ENCODE measurements at places on chromosomes 2 and 18.

- DNase-seq, result no peak
Measured at GRCh38 chr2:240247868-240248720, 107.6 kb upstream of the OTOS start.

DNA sequence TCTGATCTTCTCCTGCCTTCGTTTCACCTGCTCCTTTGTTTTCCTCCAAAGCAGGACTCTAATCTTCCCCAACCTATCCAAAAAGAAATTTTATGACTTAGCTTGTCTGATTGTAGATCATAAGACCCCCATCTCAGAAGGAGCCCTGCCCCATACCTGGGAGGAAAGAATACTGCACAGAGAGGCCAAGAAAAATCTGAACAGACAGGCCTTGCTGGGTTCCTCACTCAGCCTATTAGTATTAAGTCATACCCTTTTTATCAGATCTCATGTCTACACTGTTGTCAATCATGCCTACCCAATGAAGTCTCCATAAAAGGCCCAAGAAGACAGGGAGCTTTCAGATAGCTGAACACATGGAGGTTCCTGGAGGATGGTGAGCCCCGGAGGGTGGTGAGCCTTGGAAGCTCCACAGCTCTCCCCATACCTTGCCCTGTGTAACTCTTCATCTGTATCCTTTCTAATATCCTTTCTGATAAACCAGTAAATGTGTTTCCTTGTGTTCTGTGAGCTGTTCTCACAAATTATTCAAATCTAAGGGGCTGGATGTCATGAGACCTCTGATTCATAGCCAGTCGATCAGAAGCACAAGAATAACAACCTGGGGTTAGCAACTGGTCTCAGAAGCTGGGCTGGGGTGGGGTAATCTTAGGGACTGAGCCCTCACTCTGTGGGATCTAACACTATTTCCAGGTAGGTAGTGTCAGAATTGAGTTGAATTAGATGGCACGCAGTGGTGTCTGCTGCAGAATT, 108.8 kb downstream of the SPOPL start:
- DNase-seq, result no peak

GRCh38 chr2:65511306-65511705, 78.9 kb upstream of the SPRED2 start:
- DNase-seq, result no peak

DNA sequence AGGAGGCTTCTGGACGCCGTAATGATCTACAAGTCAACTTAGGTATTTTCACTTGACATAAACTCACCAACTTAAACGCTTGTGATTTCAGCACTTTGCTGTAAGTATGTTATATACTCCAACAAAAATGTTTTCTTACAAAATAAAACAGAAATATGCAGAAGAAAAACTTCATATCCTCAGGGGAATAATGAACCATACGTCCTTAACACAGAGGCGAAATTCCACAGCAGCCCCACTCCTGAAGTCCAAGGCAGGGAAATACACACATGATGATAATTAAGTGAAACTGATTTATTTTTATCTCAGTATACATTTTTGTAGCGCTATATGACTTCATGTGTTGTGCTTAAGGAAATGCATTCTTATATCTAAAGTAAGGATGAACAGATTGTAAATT, 335.4 kb upstream of the VWC2L start:
- DNase-seq, result no peak

DNA sequence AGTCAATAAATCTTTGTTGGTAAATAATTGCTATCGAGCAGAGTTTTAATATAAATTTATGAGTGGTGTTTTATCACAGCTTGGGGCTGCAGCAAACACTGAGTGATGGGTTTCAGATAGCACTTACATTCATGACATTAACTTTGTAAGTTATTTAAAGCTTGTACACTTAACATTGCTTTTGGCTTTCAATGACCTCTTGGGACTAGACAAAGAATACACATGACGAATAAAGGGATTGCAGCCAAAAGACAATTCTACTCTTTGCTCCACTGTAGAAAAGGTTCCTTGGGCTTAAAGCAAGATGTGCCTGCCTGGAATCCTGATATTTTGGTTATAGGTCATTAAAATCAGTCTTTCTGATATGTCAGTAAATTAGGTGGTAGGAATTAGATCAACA, 299.5 kb downstream of the GBX2 start:
- DNase-seq, result no peak

DNA sequence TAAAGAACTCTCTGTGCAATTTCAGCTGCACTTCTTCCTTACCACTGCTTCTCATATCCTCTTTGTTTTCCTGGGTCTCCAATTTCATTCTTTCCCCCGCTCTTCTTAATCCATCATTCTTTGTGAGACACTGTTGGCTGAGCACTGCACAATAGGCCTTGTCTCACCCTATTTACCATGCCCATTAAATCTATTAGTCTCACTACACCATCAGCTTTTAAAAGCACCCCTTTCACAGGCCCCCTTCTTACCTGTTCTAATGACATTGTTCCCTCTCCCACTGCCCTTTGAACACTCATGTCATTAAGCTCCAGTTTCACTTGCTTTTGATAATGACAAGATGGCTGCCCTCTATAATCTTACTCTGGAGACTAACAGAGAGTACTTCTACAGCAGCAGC, 404.1 kb upstream of the ACVR2A start:
- no peak for DNase-seq
